ENCODE measurements at places on chromosomes 5 and 9. TPM values are rescaled to one million over a fixed set of nuclear protein-coding genes. Genes with fewer than 3 reads are reported as not detected.

STPG3 gene
- total RNA-seq, result not detected

SLC46A2 gene
- total RNA-seq, result not detected

CDKN2B-AS1 gene
- 4.8 TPM for total RNA-seq

CCDC171 gene
- 1.7 TPM for total RNA-seq

PCDHGB1 gene
- total RNA-seq, result 3.3 TPM

PTPRD gene
- total RNA-seq, result 6.9 TPM

SLC4A9 gene
- total RNA-seq, result not detected

PDLIM4 gene
- 53.3 TPM for total RNA-seq

ZNF608 gene
- total RNA-seq, result 7.1 TPM

PCDHAC2 gene
- total RNA-seq, result 0.14 TPM

HSPB3 gene
- not detected for total RNA-seq

ZDHHC11B gene
- 0.09 TPM for total RNA-seq

SPATA31A3 gene
- total RNA-seq, result not detected

MARCHF11 gene
- total RNA-seq, result not detected

PCDHGA4 gene
- 4.5 TPM for total RNA-seq

THG1L gene
- total RNA-seq, result 45.7 TPM

SMIM3 gene
- total RNA-seq, result 27.7 TPM

PCDHA1 gene
- under 0.01 TPM for total RNA-seq

CRAT gene
- 35.3 TPM for total RNA-seq

OR1J2 gene
- total RNA-seq, result 0.14 TPM

CER1 gene
- not detected for total RNA-seq

FUT7 gene
- total RNA-seq, result not detected

RASEF gene
- total RNA-seq, result 0.14 TPM

IFNA2 gene
- total RNA-seq, result not detected

GARIN3 gene
- not detected for total RNA-seq

MLANA gene
- total RNA-seq, result not detected

WWC1 gene
- 1.8 TPM for total RNA-seq

ROR2 gene
- 29.4 TPM for total RNA-seq

PCDHGA7 gene
- total RNA-seq, result 4.1 TPM

WNT8A gene
- not detected for total RNA-seq

HTR4 gene
- total RNA-seq, result not detected

FAM221B gene
- not detected for total RNA-seq

ACOT12 gene
- total RNA-seq, result 0.74 TPM

ZNF346 gene
- total RNA-seq, result 13.8 TPM

TLX3 gene
- not detected for total RNA-seq

DRD1 gene
- total RNA-seq, result under 0.01 TPM

ADAMTS12 gene
- 34.2 TPM for total RNA-seq

STKLD1 gene
- 0.55 TPM for total RNA-seq

CD74 gene
- 1.8 TPM for total RNA-seq

MZB1 gene
- 0.14 TPM for total RNA-seq

SELENOP gene
- 131 TPM for total RNA-seq

NTNG2 gene
- 4.6 TPM for total RNA-seq

GFRA3 gene
- not detected for total RNA-seq

All from smooth muscle cell of bladder (primary cell).